ENCODE measurements at places on chromosomes 6 and 20. TPM values are rescaled to one million over a fixed set of nuclear protein-coding genes. Genes with fewer than 3 reads are reported as not detected.

DNA sequence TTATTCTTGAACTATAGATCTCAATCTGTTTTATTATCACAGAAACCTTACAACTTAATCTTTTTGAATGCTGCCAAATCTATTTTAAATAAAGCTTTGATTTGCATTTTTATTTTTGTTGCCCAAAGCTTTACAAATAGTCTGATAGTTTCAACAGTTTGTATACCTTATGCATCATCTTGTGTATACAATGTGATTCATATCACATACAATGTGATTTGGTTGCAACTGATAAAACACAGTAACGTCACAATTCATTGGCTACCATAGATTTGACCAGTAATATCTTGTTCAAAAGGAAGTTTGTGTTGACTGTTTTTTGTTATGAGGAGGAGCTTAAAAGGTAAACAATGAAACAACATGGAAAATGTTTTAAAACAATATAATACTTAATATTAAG, 110.9 kb downstream of the EYA4 start:
- no peak for DNase-seq

DNA sequence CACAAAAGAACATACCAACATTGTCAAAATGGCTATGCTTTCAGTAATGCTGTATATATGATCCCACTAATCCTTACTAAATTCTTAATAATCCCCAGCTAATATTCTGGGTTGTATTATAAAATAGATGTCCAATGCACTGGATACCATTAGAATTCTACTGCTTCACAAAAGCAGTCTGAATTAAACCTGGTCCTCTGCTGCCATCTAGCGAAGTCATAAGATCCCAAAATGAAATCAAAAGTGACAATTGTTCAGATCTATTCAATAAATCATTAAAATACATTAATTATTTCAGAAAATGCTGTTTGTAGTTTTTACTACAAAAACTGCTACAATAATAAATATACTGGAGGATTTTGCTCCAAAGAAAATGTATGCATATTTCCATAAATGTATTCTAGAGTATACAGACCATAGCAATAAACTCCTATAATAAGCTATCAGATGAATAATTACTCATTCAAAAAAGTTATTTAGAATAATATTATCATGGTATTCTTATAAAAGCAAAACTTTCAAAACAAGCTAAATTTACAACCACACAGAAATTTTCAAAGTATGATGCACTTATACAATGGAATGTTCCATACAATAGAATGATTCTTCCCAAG, 92.6 kb downstream of the RNGTT start:
- DNase-seq, result peak; percentile 11

DNA sequence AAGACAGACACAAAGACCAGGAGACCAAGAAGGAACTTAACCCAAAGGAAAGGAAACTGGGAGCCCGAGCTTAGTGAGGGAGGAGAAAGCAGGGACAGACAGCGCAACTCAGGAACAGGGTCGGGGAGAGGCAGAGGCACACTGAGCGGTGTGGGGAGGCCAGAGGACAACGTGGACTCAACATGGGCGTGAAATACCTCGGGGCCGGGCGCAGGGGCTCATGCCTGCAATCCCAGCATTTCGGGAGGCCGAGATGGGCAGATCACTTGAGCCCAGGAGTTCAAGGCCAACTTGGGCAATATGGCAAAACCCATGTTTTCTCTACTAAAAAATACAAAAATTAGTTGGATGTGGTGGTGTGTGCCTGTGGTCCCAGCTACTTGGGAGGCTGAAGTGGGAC, 5.7 kb upstream of the RPS6KA2 start:
- no peak for DNase-seq

- DNase-seq, result no peak
These were observed 15.8 kb downstream of the HDDC2 start for GRCh38 chr6:125285936-125286335.

DNA sequence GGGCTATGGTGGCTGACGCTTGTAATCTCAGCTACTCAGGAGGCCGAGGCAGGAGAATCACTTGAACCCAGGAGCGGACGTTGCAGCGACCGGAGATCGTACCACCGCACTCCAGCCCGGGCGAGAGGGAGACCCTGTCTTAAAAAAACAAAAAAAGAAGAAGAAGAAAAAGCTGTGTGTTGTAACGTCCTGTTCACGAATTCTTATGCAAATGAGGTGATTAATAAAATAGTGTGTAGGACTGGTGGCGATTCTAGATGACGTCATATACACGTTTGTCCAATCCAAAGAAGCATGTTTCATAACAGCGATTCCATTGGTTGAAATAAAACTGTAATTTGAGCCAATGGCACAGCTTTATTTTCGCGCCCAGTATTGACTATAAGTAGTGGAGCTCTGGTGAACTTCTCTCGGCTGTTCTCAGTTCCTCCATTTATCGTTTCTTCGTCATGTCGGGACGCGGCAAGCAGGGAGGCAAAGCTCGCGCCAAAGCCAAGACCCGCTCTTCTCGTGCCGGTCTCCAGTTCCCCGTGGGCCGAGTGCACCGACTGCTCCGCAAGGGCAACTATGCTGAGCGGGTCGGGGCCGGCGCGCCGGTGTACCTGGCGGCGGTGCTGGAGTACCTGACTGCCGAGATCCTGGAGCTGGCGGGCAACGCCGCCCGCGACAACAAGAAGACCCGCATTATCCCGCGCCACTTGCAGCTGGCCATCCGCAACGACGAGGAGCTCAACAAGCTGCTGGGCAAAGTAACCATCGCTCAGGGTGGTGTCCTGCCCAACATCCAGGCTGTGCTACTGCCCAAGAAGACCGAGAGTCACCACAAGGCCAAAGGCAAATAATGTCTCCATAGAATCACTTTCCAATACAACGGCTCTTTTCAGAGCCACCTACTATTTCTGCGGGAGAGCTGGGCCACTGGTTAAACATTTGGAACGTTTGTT, 47.0 kb downstream of the OR2B2 start:
- peak; percentile 62 for DNase-seq

DNA sequence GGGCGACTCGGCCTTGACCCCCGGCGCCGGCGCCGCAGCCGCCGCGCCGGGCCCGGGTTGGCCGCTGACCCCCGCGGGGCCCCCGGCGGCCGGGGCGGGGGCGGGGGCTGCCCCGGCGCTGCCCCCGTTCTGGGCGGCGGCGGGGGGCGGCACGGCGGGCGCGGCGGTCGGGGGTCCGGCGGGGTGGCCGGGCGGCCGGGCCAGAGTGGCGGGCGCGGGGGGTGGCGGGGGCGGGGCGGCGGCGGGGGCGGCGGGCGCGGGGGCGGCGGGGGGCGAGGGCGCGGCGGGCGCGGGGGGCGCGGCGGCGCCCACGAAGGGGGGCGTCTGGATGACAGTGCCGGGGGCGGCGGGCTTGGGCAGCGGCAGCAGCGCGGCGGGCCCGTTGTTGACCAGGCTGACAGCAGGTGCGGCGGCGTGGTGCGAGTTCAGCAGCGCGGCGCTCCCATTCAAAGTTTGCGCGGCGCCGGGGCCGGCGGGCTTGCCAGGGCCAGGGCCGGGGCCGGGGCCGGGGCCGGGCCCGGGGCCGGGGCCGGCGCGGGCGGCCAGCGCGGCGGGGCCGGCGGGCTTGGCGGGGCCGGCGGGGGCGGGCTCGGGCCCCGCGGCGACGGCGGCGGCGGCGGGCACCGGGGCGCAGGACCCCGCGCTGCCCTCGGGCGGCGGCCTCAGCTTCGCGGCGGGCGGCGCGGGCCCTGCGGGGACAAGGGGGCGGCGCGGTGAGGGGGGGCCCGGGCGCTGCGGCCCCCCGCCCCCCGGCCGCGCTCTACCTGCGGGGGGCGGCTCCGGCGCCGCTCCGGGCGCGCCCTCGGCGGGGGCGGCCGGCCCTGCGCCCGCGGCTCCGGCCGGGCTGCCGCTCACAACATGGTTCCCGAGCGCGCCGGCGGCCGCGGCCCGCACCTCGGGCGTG, 659 bp downstream of the TAF4 start:
- DNase-seq, result no peak

DNA sequence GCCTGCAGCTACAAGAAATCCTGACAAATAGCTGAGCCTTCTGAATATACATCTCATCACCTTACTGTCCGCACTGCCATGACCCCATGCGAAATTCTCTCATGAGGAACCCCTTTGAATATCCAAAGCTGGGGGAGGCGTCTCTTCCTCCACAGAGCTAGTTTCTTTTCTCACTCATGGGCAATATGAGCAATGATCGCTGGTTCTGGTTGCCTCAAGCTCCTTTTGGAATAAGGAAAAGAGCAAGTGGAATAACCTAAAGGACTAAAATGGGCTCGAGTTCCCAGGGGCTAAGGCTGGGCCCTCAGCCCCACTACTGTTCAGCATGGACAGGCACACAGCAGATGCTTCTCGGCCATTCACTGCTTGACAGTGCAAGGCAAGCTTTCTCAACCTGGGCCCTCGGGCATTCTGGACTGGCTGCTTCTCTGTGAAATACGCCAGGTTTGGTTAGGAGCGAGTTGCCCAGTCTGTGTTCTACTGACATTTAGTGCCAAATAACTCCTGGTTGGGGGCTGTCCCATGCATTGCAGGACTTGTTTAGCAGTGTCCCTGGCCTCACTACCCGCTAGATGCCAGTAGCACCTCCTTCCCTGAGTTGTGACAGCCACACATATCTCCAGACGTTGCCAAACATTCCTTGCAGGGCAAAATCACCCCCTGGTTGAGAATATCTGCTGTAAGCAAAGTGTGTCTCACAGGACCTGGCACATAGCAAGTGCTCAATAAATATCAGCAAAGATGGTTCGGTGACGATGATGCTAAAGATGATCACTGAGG, 156.8 kb downstream of the CEBPB start:
- no peak for DNase-seq

Gene SEL1L2
- total RNA-seq, result not detected

- peak; percentile 51 for DNase-seq
These were observed 9.3 kb downstream of the IP6K3 start for GRCh38 chr6:33737267-33738026.

- no peak for DNase-seq
These were observed 18.0 kb downstream of the CDH26 start for GRCh38 chr20:59976156-59976782.

- no peak for DNase-seq
These were observed 11.0 kb upstream of the ELOVL5 start for GRCh38 chr6:53359843-53360092.

Gene TRIM15
- total RNA-seq, result 0.52 TPM

Gene SLC17A1
- not detected for total RNA-seq

- DNase-seq, result no peak
These were observed 74.1 kb downstream of the BFSP1 start for GRCh38 chr20:17457079-17457478.

DNA sequence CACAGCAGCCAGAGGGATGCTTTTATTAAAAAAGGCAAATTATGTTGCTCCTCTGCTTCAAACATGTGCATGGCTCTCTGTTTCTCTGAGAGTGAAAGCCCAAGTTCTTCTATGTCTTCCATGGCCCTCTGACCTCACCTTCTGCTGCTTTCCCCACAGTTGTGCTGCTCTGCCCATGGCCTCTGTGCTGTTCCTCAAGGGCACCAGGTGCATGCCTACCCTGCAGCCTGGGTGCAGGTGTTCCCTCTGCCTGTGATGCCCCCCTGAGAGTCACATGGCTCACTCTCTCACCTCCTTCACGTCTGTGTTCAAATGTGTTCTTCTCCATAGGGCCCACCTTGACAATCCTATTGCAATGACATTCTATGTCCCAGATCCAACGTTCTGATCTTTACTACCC, 477.0 kb upstream of the CHD6 start:
- DNase-seq, result no peak

DNA sequence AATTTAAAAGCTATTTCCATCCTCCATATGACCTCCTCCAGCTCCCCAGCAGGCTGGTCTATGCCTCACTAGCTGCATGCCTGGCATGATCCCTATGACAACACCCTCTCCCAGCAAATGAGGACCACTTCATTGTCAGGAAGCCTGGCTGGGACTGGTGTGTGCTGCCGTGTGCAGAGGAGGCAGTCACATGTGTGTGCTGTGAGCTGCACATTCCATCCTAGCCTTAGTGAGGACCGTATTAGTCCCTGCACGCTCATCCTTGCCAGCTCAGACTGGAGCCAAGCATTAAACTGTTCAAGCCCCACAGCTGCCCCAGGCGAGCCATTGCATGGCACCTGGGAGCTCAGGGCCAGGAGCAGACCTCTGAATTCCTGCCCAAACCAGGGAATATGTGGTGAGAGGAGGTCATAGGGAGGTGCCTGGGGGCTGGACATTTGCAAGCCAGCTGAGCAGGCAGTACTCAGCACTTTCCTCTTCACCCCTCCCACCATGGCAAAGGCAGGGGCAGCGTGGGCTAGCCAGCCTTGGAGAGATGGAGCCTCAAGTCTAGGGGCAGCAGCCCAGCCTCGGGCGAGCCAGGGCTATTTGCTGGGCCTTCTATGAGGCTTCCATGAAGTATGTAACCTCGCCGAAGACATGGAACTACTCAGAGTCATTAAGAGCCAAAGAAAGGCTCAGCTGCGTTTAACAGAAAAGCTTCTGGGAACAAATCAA, 8.7 kb upstream of the CCN5 start:
- DNase-seq, result no peak

DNA sequence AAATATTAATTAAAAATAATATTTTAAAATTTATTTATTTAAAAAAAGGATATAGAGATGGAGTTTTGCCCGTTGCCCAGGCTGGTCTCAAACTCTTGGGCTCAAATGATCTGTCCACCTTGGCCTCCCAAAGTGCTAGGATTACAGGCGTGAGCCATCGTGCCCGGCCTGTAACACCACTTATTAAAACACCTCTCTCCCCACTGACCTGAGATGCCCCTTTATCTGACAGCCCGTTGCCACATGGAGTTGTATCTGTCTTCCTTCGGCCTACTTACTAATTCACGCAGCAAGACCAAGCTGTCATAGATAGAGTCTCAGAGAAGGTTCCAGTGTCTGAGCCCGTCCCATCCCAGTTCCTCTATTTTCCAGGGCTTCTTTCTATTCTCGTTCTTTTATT, 30.7 kb downstream of the KIF25 start:
- no peak for DNase-seq

DNA sequence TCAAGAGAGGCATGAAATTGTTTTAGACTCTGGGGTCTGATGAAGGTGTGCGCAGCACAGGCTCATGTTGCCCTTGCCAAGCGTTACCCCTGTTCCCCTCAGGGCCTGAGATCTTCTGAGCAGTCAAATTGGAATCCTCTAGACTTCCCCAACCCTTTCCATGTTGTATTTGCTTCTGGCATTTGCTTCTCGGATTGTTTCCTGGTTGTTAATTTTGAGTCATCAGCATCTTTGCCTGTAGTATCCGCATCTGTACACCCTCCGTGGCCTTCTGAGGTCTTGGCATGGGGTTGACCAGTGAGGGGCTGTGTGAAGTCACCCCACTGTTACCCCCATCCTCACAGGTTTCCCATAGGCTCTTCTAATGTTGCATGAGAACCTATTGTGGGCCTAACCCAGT, 40.9 kb downstream of the SLC24A3 start:
- DNase-seq, result no peak

Gene OR2H2
- not detected for total RNA-seq

- DNase-seq, result no peak
These were observed 45.6 kb upstream of the SPDEF start for GRCh38 chr6:34601706-34602105.

Gene TMEM217
- total RNA-seq, result not detected

All from body of pancreas (tissue), 4 donors.